ENCODE measurements at places on chromosomes 3 and 15.

- no peak for DNase-seq
Measured at GRCh38 chr3:120144267-120144666, 50.0 kb upstream of the GSK3B start.

- DNase-seq: no peak
Measured at GRCh38 chr15:95698951-95699350, 631.5 kb upstream of the NR2F2 start.

DNA sequence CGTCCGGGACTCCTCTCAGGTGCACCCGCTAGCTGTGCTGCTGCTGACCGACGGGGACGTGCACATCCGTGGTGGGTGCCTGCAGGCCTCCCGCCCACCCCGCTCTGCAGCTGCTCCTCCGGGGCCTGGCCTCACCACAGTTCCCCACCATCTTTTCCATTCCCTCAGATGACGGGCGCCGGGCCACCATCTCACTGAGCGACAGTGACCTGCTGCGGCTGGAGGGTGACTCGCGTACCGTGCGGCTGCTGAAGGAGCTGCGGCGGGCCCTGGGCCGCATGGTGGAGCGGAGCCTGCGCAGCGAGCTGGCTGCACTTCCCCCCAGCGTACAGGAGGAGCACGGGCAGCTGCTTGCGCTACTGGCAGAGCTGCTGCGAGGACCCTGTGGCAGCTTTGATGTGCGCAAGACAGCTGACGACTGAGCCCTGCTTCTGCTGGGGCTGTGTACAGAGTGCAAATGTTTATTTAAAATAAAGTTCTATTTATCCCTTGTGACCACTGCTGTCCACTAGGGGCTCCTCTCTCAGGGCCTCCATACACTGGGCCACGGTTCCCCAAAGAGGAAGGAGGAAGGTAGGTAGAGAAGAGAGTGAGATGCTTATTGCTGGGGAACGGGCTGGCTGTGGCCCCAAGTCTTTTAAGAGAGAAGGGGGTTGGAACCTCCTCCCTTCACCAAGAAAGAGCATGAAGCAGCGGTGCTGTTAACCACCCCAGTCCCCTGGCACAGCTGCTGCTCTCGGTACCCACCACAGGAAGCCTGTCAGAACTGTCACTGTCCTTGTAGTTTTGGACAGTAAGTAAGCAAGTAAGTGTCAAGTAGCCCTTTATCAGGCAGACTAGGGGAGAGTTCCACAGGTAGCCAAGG, 47.0 kb downstream of the DHX30 start:
- DNase-seq: no peak

DNA sequence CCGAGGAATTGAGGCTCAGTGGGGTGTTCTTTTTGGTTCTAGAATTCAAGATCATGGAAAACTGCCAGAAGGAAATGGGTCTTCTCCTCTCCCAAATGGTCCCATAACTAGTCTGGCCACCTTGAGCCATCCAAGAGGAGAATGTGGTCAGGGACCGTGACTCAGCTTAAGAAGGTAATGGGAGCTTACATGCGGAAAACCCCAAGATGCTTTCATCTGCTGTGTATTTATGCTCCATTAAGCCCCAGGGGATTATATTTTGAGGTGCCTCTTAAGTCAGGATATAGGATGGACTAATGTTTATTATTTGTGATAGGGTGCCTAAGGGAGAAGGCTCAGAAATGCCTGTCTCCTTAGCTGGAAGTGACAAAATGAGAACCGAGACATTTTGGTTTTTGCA, 39.2 kb upstream of the DLG1 start:
- DNase-seq: no peak

DNA sequence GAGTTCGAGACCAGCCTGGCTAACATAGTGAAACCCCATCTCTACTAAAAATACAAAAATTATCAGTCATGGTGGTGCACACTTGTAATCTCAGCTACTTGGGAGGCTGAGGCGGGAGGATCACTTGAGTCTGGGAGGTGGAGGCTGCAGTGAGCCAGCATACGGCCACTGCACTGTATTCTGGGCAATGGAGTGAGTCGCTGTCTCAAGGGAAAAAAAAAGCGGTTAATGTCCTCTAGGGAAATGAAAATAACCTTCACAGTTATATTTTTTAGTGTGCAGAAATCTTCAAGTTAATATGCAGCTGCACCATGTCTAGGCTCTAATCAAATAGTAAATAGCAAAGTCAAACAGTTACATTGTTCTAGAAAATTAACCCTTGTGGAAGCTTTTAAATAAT, 14.8 kb downstream of the CEP19 start:
- DNase-seq: no peak

- DNase-seq: no peak
Measured at GRCh38 chr15:42032376-42033213, 11.8 kb upstream of the PLA2G4E start.

- DNase-seq: no peak
Measured at GRCh38 chr3:119964294-119964693, 130.0 kb downstream of the GSK3B start.

- no peak for DNase-seq
Measured at GRCh38 chr3:10848261-10848660, 32.2 kb downstream of the SLC6A11 start.

DNA sequence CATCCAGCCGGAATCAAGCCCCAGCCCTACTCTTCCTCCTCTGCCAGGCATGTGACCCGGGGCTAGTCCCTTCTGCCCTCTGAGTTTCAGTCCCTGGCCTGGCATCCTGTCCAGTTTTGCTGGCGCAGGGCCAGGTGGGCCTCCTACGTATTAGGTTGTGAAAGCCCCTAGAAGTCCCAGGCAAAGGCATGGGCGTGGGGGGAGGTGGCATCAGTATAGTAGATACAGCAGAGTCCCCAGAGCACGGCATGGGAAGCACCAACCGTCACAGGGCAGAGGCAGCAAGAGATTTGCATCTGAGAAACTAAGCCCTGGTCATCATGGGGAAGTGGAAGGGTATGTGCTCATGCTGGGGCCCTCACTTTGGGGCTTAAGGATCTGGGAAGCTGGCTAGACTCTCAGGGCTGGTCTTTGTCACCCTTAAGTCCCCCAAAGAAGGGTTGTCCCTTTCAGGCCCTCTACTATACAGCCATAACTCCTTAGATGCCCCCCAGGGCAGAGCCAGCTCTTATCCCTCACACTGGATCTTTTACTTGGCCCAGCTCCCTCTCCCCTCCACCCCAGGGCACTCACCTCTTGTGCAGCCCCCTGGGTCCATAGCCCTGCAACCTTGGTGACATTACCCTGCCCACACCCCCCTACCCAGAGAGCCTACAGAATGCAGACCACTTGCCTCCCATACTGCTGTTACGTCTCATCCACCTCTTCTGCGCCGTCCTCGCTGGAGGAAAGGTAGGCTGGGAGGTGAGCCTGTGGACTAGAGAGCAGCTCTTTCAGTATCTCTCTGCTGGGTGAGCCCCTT, 11.3 kb downstream of the NBEAL2 start:
- no peak for DNase-seq

GRCh38 chr3:126423191-126424038, 28.7 kb downstream of the CFAP100 start:
- peak; percentile 35 for DNase-seq

DNA sequence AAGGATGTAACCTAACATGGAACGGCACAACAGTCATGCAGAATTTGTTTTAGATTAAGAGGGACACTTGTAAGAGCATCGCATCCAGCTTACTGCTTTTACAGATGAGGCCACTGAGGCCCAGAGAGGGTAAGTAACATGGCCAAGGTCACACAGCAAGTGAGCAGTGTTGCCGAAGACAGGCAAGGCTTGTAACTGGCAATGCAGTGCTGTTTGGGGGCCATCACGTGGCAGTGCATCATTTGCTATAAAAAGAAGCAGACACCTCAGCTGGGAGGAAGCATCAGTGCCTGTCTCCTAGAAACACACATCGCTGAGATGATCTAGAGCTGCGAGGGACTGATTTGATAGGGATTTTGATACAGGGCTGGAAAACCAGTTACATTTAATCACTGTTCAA, 108.2 kb upstream of the PROK2 start:
- DNase-seq: no peak

- no peak for DNase-seq
Measured at GRCh38 chr3:32310918-32311839, 72.7 kb downstream of the CMTM8 start.

GRCh38 chr3:104598848-104599511, 767.7 kb upstream of the ALCAM start:
- DNase-seq: no peak

GRCh38 chr3:38153221-38153620, 12.1 kb upstream of the OXSR1 start:
- DNase-seq: peak; percentile 30

- DNase-seq: no peak
Measured at GRCh38 chr3:123518892-123519485, 65.9 kb downstream of the HACD2 start.

GRCh38 chr3:40691452-40691861, 166.7 kb downstream of the ZNF621 start:
- DNase-seq: no peak

GRCh38 chr15:41817781-41818180, 10.1 kb upstream of the JMJD7 start:
- DNase-seq: no peak

DNA sequence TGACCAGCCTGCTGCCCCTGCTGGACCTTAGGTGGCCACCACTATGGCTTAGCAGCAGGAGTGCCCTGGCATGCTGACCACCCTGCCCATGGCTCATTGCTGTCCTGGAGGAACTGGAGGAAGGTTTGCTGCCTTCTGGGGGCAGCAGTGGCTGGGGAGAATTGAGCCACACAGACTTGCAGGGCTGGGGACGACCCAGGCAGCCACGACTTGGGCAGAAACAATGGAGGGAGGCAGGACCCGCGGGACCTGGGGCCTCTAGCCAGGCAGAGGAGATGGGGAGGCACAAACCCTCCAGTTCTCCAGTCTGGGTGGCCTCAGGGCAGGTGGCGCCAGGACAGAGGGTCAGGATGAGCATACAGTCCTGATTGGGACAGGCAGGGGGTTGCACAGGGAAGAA, 32.8 kb downstream of the ADAMTS7 start:
- no peak for DNase-seq

DNA sequence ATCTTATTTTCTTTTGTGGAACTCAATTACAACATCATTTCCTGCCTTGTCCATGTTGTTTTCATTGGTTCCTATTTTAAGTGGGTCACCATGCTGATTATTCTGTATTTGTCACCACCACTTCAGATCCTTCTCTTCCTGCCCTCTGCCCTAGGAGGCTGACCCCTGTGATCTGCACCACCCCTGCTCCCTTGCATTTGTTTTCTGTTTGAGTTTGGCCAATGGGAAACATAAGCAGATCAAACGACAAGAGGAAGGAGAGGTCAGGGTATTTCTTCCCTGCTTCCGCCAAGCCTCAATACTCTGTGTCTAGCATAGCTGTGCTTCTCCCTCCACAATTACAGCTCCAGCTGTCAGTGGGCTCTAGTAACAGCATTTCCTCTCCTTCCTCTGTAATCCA, 71.6 kb downstream of the IMPG2 start:
- DNase-seq: no peak

DNA sequence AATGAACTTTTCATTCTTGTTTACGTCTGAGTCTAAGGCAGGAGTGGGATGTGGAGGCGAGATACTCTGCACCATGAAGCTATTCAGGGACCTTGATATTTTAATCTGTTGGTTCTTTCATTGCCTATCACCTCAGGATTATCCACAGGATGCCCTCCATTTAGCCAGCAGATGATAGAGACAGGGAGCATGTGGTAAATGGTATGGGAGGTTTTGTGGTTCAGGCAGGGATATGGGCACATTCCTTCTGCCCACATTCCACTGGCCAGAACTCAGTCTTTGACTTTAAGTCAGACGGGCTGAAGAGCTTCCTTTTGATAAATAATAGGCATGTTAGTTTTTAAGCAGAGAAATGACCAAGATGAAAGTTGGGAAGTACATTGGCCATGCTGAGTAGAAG, 548.0 kb upstream of the CCDC54 start:
- DNase-seq: no peak

GRCh38 chr15:70014860-70015490, 82.7 kb downstream of the TLE3 start:
- peak; percentile 60 for DNase-seq

DNA sequence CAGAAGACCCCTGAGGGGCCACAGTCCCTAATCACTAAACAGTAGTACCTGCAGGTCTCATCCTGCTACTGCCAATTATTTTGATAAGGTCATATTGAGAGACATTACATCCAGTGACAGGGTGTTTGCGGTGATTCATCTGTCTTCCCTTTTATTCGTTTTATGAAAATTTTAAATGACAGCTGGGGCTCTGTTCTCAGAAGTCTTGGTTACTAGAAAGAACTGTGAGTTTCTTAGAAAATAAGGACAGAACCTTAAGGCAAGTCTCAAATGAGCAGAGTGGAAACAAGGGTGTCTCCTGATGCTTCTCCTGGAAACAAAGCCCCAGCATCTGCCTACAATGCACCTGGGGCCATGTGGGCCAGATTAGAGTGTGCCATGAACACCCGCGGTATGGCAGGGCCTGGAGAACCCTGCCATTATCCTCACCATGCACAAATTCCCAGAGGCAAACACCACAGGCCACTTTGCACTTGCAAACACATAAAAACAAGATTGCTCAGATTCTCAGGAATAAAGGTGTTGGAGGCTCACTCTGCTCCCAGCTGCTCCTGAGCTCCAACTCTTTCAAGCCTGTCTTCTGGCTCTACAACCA, 66.3 kb upstream of the IQSEC1 start:
- DNase-seq: peak; percentile 32

GRCh38 chr15:96586901-96587300, 256.4 kb downstream of the NR2F2 start:
- DNase-seq: no peak

DNA sequence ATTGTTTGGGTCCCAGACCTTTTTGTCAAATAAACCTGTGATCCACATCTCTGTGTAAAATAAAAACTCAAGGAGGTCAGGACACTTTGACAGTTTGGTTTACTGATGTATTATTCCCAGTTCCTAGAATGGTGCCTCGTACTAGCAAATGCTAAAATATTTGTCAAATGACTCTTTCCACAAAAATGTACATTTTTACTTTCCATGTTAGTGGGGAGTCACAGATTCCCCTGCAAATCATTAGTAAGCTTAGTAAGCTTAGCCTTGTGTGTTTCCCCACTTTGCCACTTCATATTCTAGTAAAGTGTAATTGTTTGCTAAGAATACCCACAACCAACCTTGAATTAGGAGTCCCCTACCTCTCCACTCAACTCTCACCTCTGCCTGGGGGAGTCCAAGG, 2.4 kb upstream of the MAGI1 start:
- no peak for DNase-seq
